Spinal cord (tissue), 10 donors: ENCODE measurements at places on chromosomes 6 and 20. TPM values are rescaled to one million over a fixed set of nuclear protein-coding genes. Genes with fewer than 3 reads are reported as not detected.

The NINL gene
- total RNA-seq = 13.1 TPM

The C6orf52 gene
- 0.99 TPM for total RNA-seq

The FAM184A gene
- 15.7 TPM for total RNA-seq

The AKAP7 gene
- total RNA-seq = 21.5 TPM

The BMP2 gene
- 10.1 TPM for total RNA-seq

The PLTP gene
- total RNA-seq = 471 TPM
